Kidney epithelial cell (primary cell): ENCODE measurements at places on chromosomes 12 and 14.

DNA sequence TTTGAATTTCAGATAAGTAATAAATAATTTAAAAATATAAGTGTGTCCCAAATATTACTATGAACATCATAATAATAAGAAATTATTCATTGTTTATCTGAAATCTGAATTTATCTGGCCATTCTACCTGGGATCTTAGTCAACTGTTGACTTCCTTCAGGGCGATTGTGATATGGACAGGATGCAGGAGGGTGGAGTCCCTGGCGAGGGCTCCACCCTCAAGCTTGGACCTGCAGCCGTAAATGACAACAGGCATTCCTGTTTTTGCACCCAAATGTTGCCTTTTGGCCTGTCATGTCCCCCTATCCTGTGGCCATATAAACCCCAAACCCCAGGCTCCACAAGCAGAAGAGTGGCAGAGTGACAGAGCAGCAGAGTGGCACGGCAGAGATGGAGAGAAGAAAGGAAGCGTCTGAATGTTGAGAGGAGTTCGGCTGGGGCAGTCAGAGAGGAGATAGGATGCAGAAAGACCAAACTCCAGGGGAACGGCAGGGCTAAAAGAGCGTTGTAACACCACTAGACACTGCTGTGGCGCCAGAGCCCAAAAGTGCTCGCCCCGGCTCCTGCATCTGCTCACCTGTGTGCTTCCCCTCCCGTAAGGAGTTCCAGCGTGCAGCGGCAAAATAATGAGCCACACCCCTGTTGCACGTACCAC lies 39.4 kb upstream of the FUT8 start:
- DNase-seq: no peak

- no peak for DNase-seq
These were observed 163.4 kb downstream of the GARIN6 start for GRCh38 chr12:99810718-99811593.

DNA sequence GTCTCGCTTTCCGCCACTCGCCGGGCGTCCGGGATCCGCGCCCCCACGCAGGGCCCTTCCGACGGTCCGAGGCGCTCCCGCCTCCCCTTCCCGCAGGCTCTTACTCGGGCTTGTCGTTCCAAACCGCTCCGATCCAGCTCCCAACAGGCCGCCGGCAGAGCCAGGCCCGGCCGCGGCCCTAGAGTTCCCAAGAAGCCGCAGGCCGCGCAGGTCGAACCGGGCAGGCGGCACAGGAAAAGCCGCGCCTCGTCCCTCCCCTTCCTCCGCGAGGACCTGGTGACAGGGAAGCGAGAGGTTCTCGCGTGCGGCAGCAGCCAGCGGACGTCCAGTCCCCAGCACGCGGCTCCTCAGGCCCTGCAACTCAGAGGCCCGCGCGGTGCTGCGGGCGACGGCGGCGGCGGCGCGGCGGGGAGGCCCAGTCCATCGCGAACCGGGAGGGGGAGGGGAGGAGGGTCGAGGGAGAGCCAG lies 272 bp downstream of the HECTD1 start:
- DNase-seq: no peak

DNA sequence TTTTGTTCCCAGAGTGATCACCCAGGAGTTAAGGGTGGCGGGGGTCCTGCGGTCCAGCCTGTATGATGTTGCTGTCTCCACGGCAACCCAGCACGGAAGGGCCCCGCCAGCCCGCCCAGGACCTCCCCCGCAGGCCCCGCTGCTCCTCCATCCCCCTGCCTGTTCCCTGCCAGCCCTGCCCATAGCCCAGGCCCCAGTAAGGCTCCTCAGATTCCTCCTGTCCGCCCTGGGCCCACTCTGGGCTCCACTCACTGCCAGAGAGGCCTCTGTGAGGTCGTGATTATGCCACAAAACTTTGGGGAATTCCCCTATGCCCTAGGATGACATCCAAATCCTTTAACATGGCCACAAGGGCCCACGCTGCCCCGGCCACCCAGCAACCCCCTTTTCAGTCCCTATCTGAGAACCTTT lies 20.8 kb downstream of the HSP90AA1 start:
- DNase-seq: no peak

DNA sequence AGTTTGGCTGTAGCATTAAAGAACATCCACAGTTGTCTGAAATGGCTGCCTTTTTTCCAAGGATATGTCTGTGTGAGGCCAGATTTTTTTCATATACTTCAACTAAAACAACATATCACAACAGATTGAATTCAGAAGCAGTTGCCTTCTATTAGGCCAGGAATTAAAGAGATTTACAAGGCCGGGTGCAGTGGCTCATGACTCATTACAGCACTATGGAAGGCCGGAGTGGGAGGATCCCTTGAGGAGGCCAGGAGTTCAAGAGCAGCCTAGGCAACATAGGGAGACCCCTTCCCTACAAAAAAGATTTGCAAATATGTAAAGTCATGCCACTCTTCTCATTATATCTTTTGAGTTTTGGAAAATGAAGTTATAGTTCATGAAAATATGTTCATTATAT lies 108.6 kb downstream of the KTN1 start:
- no peak for DNase-seq

GRCh38 chr12:2457215-2457932 lies 337.4 kb upstream of the FKBP4 start:
- no peak for DNase-seq

- no peak for DNase-seq
These were observed 67.0 kb downstream of the PRMT8 start for GRCh38 chr12:3557791-3558620.

DNA sequence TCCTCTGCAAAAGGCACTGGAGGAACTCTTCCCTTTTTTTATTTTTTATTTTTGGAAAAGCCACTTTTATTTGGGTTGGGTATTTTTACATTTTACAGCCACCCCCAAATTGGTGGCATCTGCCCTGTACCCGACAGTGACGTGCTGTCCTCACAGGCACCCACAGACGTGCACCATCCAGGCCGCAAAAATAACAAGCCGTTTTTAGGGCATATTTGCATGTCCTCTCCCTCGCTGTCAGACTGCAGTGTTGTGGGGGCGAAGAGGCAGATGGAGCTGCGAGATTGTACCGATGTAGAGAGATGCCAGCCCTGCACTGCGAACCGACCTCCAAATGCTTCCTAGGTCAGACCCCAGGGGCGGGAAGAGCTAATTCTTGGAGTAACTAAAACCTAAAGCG lies 12.2 kb downstream of the JDP2 start:
- no peak for DNase-seq
